ENCODE measurements at places on chromosomes 3 and 15.

GRCh38 chr15:78873793-78874765 is 1.4 kb downstream of the MORF4L1 start:
- DNase-seq: no peak

GRCh38 chr3:189833996-189834395 is 202.8 kb downstream of the TP63 start:
- DNase-seq: no peak

DNA sequence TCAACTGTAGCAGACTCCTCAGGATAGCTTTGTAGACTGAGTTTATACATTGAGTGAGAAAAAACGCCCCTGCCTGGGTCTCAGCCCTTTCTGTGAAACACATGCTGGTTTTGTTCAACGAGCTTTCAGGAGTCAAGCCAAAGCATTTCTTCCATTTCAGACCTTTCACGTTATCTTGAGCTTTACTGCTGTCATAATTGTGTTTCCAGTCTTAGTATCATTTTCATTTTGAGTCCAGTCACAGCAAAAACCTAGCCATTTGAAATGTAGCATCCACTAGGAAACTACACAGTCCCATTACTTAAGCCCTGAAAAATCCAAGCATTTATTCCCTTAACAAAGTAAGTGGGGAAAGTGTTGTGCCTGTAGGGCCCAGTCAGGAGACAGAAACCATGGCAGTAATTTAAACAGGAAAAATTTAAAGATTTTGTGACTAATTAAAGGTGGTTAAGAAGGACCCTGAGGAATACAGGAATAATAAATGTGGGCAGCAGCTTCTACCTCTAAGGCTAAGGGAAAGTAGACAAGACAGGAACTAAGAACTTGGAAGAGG is 110.1 kb upstream of the ABHD17C start:
- DNase-seq: no peak

DNA sequence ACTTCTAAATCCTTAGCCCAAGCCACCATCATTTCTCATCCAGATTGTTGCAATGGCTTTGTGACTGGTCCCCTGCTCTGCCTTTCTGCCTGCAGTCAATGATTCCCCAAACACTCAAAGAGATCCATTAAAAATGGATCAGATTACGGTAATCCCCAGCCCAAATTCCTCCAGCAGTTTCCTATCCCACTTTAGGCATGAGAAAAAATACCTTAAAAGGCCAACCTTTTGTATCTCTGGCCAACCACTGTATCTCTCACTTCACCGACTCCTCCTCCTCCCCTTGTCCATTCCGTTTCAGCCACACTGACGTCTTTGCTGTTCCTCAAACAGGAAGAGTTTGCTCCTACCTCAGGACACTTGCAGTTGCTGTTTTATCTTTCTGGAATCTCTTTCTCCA is 20.9 kb upstream of the IL1RAP start:
- no peak for DNase-seq

DNA sequence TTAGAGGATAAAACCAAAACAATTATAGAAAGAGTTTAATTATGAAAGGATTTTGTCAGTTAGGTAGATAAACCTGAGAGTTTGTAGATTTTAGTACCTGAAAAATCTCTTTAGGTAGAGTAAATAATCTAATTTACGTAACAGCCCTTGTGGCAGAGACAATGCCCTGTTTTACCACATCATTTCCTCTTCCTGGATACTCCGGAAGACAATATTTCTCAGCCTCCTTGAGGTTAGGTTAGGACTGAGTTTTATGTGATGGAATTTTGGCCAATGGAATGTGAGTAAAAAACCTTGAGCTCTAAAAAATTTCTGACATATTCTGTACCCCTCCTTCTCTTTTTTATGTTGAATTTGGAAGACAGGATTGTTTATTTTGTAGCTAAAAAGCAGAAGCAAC is 50.7 kb upstream of the TPRG1 start:
- DNase-seq: no peak

- no peak for DNase-seq
These were observed 152.1 kb downstream of the GABRB3 start for GRCh38 chr15:26620528-26621458.

- no peak for DNase-seq
These were observed 455.3 kb upstream of the NR2F2 start for GRCh38 chr15:95875121-95875643.

DNA sequence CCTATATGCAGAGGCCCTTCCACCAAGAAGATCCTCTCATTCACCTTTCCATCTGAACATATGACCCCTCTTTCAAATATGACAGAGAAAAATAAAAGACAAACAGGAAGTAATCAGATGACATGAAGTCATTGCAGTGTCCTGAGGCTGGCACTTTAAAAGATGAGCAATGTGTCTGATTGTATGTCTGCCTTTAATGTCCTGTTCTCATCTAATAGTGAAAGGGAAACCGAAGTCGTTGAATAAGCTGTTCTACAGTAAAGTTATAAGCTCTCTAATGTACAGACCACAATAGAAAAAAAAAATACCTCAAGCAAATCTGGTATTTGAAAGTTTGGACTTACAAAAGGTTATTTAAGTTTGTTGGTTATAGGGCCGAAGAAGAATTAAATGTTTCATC is 243.0 kb downstream of the CLSTN2 start:
- DNase-seq: no peak

- no peak for DNase-seq
These were observed 20.1 kb upstream of the PLSCR5 start for GRCh38 chr3:146625186-146625775.

- no peak for DNase-seq
These were observed 21.0 kb upstream of the PCSK6 start for GRCh38 chr15:101510212-101511197.

- no peak for DNase-seq
These were observed 9.5 kb downstream of the SPINT1 start for GRCh38 chr15:40853241-40853890.

GRCh38 chr15:22917556-22917955 is 62.6 kb downstream of the CYFIP1 start:
- no peak for DNase-seq

GRCh38 chr3:193797566-193797965 is 204.6 kb downstream of the OPA1 start:
- no peak for DNase-seq

- DNase-seq: no peak
These were observed 47.0 kb upstream of the ACKR4 start for GRCh38 chr3:132549890-132550578.

All from psoas muscle (tissue), 8 donors.